ENCODE measurements at places on chromosomes 4 and X. TPM values are rescaled to one million over a fixed set of nuclear protein-coding genes. Genes with fewer than 3 reads are reported as not detected.

Gene MAGEB2
- total RNA-seq: not detected

- no peak for DNase-seq
Observed at GRCh38 chrX:39396358-39396995, 595.2 kb downstream of the MID1IP1 start.

DNA sequence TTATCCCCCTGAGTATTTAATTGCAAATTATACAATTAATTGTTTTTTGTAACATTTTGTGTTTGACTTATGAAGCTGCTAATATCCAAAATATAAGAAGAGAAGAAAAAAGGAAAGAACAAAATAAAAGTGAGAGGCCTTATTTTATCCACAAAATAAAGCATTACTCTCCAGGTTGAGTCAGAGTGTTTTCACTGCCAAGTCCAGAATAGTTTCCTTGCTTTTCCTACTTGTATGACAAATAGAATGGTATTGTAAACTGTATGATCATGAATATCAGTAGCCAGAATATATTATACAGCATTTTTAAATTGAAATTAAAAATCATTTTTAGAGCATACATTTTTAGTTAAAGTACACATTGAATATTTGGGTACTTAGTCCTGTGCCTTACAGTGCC is 237.8 kb downstream of the NDST4 start:
- DNase-seq: no peak

Gene GK2
- total RNA-seq: not detected

DNA sequence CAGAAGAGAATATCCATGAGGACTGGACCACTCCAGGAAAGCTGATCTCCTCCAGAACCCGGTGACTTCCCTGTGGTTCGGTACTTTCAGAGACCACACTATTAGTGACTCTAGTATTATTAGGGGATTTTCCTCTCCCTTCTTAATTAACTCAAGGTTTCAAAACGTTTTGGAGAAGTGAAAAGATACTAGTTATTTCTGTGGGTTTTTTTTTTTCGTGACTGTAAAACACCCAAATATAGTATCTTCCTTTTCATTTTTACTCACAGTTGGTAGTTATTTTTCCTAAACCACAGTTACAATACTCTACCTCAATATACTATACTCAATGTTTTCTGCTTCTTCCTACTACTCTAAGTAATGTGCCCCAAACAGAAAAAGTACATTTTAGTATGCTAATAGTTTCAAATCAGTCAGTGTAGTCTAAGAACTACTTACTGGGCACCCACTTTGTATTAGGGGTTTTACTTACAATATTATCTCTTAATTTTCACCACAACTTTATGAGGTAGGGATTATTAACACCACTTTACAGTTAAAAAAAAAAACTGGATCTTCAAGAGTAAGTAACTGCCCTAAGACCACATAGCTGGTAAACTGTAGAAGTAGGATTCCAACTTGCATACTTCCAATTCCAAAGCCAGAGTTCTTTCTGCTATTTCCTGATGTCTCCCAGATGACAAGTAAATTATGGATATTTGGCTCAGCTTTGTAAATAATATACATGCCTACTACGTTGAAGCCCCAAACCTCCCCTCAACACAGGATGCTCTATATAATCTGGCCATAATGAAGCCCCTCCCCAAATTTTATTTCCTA is 45.0 kb downstream of the SLC9A7 start:
- DNase-seq: no peak

Gene MAGEB17
- not detected for total RNA-seq

DNA sequence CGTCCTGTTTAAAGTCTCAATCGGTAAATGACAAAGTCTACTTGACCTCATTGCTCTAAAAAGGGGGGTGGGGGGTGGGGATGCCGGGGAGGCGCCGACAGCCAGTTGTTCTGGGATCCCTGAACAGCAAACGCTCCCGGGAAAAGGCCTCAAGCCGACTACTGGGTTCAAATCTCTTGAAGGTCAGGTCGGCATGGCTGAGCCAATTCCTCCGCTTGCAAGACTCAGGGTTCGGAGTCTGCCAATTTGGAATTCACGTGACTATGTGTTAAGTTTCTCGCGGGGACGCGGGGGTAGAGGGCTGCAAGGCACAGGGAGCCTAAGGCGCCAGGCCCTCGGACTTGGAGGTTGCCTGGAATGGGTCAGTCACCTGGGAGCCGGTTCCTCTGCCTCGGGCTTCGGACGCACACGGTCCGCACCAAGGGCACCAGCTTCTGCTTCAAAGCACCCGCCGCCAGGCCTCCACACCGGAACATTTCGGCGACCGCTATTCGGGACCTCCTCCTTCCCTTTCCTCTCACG is 399 bp downstream of the AIFM1 start:
- DNase-seq: no peak
